ENCODE measurements at places on chromosomes 5 and 9.

GRCh38 chr5:129652349-129653056 lies 95.4 kb upstream of the MINAR2 start:
- no peak for DNase-seq

- no peak for DNase-seq
Measured at GRCh38 chr5:54517174-54517511, 416 bp upstream of the SNX18 start.

DNA sequence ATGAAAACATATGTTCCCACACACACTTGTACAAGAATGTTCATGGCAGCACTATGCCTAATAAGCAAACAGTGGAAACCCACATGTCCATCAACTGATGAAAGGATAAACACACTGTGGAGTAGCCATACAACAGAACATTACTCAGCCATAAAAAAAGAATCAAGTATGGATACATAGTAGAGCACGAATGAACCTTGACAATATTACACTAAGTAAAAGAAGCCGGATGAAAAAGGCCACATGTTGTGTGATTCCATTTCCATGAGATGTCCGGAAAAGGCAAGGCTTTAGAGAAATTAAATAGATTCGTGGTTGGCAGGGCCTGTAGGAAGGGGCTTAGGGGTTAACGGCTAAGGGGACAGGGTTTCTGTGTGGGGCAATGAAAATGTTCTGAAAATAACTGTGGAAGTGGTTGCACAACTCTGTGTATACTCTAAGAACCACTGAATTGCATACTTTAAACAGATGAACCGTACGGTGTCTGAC lies 51.4 kb downstream of the COL23A1 start:
- no peak for DNase-seq

- peak; percentile 21 for DNase-seq
Measured at GRCh38 chr5:7897014-7897600, 28.2 kb downstream of the MTRR start.

DNA sequence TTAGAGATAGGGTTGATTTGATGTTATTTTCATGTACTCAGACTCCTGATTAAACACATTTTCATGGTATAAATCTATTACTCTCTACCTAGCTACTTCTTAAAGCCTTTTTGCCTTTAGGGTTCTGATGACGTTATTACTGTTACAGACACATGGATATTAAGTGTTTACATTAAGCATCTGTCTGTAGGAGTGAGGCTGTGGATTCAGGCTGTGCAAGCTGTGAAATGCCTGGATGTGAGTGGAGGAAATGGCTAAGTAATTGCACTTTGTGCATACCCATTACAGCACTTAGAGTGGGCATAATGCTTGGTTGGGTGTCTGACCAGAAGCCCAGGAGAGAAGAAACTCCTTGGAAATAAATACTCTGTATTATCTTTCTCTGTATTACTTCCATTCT lies 186.8 kb downstream of the SNX18 start:
- DNase-seq: no peak

DNA sequence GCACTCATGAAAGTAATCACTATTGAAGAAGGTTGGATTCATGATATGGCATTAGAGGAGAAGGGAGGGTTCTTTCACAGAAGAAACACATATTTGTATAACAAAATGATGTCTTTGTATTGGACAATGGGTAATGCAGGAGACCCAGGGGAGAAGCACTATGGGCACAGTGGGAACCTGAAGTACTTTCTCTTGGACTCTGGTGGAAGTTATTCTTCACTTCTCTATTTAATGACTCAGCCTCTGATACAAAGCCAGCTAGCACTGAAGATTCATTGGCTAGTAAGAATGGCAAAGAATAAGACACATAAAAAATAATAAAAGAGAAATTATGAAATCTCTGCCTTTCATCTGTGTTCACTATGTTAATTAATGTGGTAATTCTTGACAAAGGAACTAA lies 149.9 kb upstream of the PRR16 start:
- no peak for DNase-seq

- DNase-seq: no peak
Measured at GRCh38 chr9:92671323-92671722, 1.4 kb upstream of the IPPK start.

DNA sequence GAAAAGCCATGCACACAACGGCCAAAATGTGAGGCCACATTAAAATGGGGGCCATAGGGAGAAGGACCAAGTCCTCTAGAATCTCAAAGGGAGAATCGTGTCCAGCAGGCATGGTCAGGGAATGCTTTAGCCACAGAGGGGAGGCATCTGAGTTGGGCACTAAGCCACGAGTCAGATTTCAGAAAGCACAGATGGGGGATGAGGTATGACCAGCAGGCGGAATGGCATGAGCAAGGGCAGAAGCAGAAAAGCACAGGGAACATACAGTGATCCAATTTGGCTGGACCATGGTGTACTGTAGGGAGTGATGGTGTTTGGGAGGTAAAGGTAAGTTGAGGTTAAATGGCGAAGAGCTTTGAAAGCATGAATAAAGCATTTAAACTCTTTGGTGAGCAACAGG lies 214.6 kb downstream of the TLE1 start:
- DNase-seq: no peak

- DNase-seq: peak; percentile 35
Measured at GRCh38 chr9:75891277-75891741, 836 bp downstream of the PCSK5 start.

DNA sequence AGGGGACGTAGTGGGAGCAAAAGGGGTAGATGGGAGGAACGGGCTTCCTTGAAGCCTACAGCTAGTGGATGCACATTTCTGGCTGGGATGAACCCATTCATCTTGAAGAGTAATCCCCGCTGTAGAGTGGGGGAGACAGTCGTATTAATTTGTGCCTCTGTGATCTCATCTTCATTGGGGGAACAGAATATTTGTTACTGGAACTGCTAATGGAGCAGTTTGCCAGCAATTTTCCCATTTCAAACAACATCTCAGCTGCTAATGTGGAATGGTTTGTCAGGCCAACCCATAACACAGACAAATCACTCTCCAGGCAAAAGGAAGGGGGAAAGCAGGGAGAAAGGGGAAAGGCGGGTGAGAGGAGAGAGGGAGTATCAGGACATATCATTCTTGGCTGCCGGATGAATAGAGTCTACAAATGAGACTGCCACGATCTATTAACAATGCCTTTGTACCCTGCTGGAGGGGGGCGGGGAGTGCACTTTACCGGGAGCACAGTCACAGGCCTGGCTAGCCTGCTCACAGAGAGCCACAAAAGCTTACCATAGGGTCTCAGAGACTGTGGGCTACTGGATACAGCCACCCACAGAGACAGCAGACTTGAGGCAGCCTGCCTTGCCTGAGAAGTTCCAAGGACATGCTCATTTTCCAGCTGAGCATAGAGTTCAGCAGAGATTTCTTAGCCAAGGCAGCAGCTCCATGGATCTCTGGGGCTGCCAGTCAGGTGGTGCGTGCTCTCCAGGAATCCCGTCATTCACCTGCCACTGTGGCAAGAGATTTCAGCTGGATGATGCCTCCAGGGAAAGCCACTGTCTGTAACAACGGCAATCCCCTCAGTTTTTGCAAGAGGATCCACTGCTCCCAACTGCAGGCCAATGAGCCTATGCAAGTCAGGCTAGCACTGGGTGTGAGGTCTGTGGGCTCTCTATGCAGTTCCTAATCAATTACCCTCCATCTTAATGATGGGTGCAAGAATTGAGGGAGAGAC lies 217.7 kb upstream of the PANK3 start:
- DNase-seq: no peak

DNA sequence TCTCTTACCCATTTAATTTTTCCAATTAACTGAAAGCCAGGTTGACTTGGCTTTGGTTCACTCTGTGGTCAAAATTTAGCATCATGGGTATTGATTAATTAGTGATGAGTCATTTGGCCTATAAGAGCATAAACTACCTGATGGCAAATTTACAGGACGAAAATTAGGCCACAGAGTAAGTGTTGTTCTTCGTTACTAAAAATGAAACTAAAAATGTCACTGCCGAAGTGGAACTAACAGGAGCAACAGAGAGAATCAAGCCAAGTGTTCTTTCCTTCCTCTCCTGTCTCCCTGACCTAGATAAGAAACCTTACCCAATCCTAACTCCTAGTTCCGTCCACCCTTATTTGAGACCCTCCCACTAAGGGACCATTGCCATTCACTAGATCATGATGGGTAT lies 176.9 kb downstream of the RAB3C start:
- DNase-seq: no peak

DNA sequence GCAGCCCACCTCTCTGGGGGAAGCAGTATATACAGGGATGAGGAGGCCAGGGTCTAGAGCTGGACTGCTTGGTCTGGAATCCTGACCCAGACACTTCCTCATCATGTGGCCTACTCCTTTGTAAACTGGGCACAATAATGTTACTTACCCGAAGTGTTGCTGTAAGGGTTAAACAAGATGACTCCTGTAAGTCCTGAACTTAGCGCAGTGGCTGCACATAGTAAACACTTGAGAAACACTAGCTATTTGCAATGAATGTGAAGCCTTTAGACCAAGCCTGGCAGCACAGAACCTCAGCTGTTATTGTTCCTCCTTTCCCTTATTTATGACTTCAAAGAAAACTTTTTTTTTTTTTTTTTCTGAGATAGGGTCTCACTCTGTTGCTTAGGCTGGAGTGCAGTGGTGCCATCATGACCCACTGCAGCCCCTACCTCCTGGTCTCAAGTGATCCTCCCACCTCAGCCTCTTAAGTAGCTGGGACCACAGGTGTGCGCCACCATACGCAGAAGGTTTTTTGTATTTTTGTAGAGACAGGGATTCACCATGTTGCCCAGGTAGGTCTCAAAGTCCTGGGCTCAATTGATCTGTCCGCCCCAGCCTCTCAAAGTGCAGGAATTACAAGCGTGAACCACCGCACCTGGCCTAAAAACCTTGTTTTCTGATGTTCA lies 96.2 kb upstream of the IL6ST start:
- no peak for DNase-seq

GRCh38 chr5:56745864-56746263 lies 69.5 kb upstream of the MAP3K1 start:
- no peak for DNase-seq

DNA sequence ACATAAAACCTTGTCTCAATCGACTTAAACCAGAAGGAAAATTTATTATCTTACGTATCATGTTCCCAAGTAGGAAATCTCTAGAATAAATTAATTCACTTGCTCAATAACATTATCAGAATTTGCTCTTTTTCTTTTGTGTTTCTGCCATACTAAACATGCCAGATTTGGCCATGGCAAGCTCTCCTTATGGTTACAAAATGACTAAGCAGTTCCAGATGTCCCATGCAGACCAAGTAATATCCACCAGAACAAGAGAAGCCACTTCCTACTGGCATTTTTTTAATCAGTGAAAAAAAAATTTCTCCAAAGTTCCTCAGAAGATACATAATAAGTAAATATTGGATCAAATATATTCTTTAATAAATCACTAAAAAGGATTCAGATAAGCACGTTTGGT lies 25.2 kb upstream of the ADAMTS6 start:
- DNase-seq: no peak

- DNase-seq: no peak
Measured at GRCh38 chr9:21611891-21612290, 129.8 kb upstream of the IFNE start.

GRCh38 chr5:144352732-144353317 lies 182.2 kb downstream of the KCTD16 start:
- no peak for DNase-seq

- DNase-seq: no peak
Measured at GRCh38 chr9:35790025-35790384, 1.4 kb upstream of the NPR2 start.

DNA sequence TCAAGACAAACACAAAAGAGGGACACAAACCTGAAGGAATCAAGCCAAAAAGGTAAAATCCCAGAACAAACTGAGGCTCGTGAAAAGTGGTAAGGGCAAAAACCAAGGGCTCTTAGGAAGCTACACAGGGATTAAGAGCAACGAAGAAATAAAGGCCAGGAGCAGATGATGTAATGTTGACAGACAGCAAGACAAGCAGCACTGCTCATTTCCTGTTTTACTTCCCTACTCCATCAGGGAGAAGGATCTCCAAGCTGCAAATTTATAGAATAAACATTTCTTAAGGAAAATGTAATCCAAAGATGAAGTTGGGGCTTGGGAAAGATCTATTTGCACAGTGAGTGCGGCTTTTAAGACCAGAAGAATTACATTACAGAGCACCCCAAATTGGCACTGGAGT lies 182.3 kb upstream of the MAP1B start:
- DNase-seq: no peak

GRCh38 chr9:85740787-85741094 lies 1.0 kb downstream of the AGTPBP1 start:
- peak; percentile 42 for DNase-seq

- no peak for DNase-seq
Measured at GRCh38 chr5:154371687-154372086, 74.1 kb upstream of the SAP30L start.

DNA sequence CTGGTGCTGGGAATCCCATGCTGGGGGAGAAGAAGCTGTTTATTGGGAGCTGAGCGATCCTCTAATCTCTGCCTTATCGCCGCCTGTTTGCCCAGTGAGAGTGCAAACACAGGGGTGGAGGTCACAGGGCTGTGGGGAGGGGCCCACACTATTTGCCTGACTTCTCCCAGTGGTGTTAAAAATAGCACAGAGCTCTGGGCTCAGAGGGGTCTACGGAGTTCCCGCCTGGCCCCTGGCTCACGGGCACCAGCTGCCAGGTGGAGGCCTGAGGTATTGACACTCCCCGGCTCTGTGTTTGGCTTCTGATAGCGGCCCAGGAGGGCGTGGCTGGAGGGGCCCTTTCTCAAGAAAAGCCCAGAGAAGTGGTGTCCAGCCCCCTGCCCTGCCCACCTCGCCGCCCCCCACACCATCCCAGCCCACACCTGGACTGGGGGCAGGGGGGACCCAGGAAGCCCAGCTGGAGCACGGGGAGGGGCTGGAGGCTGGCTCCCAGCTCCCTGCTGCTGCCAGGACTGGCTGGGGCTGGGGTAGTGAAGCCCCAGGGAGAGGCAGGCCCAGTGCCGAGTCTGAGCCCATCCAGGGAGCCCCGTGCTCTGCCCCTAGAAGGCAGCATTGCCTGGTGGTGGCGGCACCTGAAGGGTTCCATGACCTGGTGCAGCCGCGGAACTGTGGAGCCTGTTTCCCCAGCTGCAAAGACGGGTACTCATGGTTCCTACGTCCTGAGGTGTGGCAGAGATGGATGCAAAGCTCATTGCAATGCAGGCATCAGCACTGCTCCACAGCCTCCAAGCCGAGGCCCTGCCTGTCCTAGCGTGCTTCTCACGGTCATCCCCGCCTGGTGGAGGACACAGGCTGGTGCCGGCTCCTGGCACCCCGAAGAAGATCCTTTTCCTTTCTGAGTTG lies 35.7 kb upstream of the EGFL7 start:
- peak; percentile 59 for DNase-seq

- no peak for DNase-seq
Measured at GRCh38 chr5:53614376-53614885, 54.0 kb downstream of the NDUFS4 start.

GRCh38 chr9:21995666-21996398 lies 1.2 kb downstream of the CDKN2B-AS1 start:
- peak; percentile 64 for DNase-seq

- DNase-seq: peak; percentile 35
Measured at GRCh38 chr9:93218161-93218560, 34.2 kb downstream of the WNK2 start.

- DNase-seq: no peak
Measured at GRCh38 chr5:172252501-172252900, 31.1 kb downstream of the UBTD2 start.
